ENCODE measurements at places on chromosomes 2 and 18.

GRCh38 chr2:188978291-188979081, 4.3 kb downstream of the COL3A1 start:
- DNase-seq, result peak; percentile 21

GRCh38 chr18:32612651-32613050, 142.0 kb upstream of the GAREM1 start:
- DNase-seq, result no peak

DNA sequence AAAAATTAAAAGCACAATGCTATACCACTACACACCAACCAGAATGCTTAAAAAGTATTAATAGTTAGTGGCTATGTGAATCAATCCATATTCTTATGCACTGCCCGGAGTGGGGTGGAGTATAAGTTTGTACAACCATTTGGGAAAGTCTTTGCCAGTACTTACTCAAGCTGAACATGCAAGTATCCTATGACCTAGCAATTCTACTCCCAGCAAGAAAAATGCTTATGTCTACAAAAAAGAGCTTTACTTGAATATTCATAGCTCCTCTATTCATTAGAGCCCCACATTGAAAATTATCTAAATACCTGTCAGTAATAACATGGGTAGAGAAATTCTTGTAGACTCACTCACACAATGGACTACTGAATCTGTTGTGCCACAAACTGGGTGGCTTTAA, 21.4 kb upstream of the CNOT11 start:
- DNase-seq, result no peak

GRCh38 chr2:145012214-145012670, 492.3 kb upstream of the ZEB2 start:
- no peak for DNase-seq

DNA sequence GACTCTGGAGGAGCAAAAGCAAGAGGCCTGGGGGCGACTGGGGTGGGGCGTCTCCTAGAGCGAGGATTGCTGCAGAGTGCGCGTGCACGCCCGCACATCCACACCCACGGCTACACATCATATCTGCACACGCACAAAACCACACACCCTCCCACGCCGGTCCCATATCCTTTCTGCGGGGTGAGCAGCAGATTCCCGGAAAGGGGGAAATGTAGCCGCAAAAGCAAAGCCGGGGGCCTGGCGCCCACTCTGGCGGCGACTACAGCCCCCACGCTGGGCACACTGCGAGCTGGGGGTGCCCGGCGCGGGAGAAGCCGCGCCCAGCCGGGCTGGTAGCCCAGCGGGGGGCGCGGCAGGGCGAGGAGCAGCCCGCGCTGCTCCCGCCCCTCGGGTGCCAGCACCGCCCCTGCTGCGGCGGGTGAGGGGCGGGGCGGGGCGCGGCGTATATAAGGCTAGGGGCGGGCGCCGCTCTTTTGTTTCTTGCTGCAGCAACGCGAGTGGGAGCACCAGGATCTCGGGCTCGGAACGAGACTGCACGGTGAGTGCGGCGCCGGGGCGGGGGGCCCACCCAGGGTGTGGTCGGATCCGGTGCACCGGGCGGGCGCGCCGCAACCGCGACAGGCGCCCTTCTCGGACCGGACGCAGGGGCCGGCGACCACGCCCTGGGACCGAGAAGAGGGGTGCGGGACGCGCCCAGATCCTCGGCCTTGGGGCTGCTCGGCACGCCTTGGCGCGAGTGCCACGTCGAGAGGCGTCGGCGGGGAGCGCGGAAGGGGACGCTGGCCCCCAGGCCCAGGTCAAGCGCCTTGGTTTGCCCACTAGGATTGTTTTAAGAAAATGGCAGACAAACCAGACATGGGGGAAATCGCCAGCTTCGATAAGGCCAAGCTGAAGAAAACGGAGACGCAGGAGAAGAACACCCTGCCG, at the start of gene TMSB10:
Gene TMSB10 (plus strand): TSS at position 476 of the 927 bp plus-strand sequence.
- DNase-seq, result peak; percentile 94

- no peak for DNase-seq
These were observed 50.4 kb upstream of the KCNG2 start for GRCh38 chr18:79747156-79747845.

DNA sequence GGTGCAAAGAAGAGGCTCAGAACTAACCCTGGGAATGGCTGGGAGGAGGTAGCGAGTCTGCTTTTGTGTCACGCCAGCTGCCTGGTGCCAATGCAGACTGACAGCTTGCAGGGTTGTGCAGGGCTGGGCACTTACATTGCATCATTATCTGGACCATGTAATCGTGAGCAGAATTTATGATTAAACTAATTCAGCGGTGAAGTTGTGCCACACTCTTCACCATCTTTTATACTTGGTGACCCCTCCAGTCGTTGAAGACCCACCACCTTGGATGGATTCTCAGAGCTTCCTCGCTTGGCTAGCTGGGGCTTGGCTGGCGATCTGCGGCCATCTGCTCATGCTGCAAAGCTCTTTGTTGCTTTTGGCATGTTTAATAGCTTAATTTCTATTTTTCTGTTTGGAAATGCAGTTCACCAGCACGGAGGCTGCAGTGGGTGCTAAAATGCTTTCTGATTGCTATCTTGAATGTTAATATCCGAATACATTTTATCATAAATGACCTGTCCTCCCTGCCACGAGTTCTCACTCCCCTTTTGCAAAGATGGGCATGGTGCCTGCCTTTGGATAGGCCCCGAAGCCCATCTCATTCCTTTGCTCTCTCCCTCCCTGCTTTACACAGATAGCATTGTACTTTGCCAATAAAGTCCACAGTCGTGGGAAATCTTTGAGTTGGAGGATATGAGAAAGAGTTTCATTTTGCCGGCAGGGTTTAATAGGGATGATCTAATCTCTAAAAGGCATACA, 188.2 kb downstream of the PRKCE start:
- DNase-seq, result peak; percentile 42

GRCh38 chr2:205245652-205246051, 436.6 kb upstream of the NRP2 start:
- peak; percentile 52 for DNase-seq

All from AG08395 (cell line).